ENCODE measurements at places on chromosomes 3 and 15.

- no peak for DNase-seq
Measured at GRCh38 chr3:69944931-69945493, 54.5 kb upstream of the SAMMSON start.

GRCh38 chr15:90915808-90916440, 12.8 kb downstream of the MAN2A2 start:
- no peak for DNase-seq

DNA sequence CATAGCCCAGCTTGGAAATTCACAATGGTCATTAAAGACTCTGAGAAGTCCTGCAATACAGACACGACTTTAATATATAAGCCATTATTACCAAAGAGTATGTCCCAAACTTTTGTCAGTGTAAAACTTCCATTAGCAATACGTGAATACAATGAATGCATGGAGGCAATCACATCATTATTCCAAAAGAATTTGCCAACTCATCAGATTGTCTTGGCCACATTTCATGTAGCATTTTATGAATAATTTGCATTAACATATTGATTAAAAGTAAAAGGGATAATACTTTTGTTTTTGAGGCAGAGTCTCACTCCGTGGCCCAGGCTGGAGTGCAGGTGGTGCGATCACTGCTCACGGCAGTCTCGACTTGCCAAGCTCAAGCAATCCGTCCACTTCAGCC, 7.9 kb upstream of the DUT start:
- DNase-seq: no peak

GRCh38 chr15:57165992-57166391, 210.3 kb upstream of the CGNL1 start:
- DNase-seq: peak; percentile 13

DNA sequence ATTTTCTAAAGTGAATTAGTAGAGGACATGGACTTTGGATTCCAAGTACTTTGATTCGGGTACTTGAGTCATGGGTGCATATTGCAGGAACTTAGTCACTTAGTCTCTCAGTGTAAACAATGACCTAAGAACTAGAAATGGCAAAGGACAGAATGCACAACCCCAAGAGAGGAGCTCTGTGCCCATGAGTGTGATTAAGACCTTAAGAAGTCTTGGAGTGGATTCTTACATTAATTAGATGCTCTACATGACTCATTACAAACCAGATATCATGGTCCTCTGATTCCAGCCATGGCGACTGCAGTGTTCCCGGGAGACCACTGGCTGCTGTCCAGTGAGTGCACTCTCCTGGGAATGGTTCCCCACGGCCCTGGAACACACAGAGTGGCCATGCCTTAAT, 251.5 kb downstream of the GABRG3 start:
- DNase-seq: peak; percentile 26

GRCh38 chr15:81111510-81112470, 22.3 kb upstream of the CFAP161 start:
- no peak for DNase-seq

GRCh38 chr3:192409838-192410683, 317.3 kb downstream of the FGF12 start:
- peak; percentile 42 for DNase-seq

- DNase-seq: peak; percentile 68
Measured at GRCh38 chr3:184227481-184227935, 1.9 kb upstream of the VWA5B2 start.

DNA sequence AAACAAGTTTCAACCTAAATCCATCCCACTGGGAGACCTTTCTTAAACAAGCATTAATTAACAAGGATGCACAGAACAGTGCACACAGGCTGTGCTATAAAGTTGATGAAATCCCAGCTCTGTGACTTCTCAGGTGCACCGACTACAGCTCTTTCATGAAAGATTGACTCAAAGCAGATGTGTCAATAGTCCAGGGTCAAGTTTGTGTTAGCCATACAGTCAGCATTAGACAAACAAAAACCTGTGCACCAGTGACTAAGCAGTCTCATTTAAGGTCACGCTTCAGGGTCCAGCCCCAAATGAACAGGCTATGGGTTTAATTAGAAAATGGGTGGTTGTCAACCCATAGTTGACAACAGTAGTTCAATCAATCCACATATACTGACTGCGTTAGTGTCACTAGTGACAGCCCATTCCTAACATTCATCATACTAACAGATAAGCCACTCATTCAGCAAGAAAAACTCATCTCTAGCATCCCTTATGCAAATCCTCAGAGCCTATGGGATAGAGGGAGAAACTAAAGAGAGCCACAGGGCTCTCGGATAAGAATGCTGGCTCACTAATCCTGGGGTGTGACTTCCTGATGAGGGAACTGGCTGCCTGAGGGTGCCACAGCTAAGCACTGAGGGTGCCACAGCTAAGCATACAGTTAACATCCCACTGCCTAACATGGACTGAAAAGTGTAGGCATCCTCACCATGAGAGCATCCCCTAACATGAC, 84.1 kb downstream of the WNT5A start:
- no peak for DNase-seq

- DNase-seq: no peak
Measured at GRCh38 chr3:178415384-178415783, 120.9 kb upstream of the KCNMB2 start.

- DNase-seq: no peak
Measured at GRCh38 chr3:149726716-149727407, 25.4 kb downstream of the COMMD2 start.

- no peak for DNase-seq
Measured at GRCh38 chr15:52783929-52784798, 6.0 kb downstream of the ONECUT1 start.

GRCh38 chr3:31911643-31912042, 69.4 kb downstream of the OSBPL10 start:
- no peak for DNase-seq

DNA sequence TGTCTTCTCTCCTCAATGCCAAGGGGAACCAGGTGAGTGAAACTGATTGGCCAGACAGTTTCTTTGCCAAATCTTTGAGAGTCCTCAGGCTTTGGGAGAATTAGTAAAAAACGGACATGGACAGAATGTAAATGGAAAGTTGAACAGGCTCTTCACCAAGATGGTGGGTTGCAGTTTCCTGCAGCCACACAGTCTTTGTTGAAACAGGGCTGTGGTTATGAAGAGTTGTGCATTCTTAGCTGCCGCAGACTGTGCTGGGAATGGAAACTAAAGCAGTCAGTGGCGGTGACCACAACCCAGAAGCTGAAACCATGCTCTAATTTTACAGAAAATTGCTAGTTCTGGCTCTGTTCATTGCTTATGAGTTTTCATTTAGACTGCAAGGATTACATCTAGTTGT, 42.1 kb upstream of the TASOR start:
- DNase-seq: no peak

DNA sequence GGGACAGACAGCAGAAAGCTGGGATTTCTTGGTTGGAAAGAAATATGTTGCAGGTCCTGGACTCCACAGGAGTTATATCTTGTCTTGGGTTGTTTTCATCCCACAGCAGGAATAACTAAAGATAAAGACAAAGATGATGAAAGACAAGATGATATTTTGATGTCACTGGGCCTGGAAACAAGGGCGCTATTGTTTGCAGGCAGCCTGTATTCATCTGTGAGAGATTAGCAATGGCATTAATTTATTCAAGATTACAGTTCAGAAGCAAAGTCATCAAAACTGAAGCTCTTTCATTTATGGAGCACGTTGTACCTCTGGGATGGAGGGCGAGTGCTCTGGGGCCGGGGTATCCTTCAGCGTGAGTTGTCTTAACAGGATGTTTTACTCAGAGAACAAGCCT, 213.8 kb downstream of the LRTM1 start:
- DNase-seq: no peak

DNA sequence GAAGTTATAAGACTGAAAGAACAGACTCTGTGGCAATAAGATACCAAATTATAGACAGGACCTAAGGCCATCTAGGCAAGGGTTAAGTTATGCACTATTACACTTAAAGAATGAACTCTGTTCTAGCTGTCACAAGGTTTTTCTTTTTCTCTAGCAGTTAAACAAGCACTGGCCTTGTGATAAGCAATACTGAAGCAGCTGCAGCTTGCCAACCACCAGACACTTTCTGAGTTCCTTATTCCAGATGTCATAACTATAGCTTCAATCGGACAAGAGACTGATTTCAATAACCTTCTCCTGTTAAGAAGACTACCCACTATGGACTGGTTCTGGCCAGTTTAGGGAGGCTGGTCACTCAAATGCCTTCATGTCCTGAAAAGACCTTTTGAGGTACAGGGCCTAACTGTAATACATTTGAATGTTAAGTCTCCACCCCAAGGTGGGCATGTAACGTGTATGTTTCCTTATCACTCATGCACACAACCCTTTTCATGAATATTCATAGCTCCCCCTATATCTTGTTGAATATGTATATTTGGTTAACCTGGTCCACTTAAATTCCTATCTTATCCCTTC, 85.8 kb downstream of the CFAP20DC start:
- DNase-seq: no peak

- DNase-seq: no peak
Measured at GRCh38 chr3:46628901-46629369, 16.6 kb downstream of the FAM240A start.

DNA sequence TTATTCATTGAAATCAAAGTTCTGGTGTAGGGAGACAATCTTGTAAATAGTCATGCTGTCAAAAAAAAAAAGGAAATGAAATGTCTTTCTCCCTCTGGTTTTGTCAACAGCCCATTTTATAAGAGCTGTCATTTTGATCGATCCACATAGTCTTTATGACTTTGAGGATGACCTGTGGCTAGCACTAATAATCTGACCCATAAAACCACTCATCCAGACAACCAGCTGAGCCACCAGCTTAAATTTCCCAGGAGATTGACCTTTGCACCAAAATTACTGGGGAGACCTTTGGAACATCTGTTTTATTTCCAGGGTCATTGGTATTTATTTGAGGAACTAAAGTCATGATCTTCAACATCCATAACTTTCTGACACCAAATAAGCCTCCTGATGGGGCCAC, 98.5 kb upstream of the MME start:
- DNase-seq: no peak

GRCh38 chr3:71069797-71070196, 513.7 kb downstream of the FOXP1 start:
- DNase-seq: peak; percentile 72

GRCh38 chr3:35653347-35653746, 14.0 kb downstream of the ARPP21 start:
- no peak for DNase-seq

DNA sequence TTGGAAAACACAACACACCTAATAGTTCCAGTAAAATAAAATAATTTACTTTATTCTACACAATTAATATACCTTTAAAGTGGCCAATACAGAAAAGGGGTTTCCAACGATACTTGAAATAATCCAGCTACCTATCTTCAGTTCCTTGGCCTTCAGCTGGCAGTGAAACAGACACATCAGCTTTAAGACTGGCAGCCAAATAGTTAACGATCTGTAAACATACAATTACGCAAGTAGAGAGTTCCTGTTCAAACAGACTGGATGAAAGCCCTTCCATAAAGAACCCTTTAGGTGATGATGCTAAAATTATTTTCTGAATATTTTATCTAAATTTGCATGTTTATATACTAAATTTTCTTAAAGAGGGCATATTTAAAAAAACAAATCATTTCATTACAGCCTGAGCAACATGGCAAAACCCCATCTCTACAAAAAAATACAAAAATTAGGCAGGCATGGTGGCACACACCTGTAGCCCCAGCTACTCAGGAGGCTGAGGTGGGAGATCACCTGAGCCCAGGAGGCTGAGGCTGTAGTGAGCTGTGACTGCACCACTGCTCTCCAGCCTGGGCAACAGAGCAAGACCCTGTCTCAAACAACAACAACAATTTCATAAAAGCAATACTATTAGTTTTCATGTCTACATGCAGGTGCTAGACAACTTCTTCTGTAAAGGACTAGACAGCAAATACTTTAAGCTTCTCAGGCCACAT, 12.9 kb downstream of the DYNC1LI1 start:
- no peak for DNase-seq

- no peak for DNase-seq
Measured at GRCh38 chr3:184631472-184631861, 69.9 kb downstream of the EPHB3 start.

DNA sequence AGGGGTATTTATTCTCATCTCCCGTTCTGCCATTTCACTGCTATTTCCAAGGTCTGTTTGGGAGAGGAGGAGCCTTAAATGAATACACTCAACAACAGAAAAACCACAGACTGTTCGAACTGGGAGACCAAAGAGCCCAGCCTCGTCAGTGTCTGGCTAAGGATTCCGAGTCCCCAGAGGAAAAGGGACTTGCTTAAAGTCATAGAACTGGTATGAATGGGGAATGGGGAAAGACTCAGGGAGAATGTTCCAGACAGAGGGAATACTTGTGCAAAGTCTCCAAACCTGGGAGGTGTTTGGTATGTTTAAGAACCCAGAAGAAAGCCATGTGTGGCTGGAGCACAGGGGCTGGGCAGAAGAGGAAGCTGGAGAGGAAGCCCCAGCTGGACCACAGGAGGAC, 46.9 kb downstream of the FAM43A start:
- no peak for DNase-seq

DNA sequence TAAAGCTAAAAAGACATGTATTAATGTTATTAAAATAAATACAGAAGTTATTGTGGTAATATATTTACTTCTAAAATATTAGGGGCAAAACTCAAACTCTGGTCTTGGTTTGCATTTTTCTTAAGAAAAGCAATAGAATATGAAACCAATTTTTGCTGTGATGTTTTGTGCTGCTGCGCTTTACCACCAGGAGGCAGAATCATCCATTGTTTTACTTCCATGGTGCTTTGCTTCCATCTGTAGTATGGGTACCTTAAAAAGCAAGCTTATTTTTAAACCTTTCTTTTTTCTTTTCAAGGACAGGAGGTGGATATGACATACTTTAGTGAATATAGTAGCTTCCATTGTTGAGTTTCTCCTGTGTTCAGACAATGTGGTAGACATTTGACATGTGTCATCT, 46.6 kb upstream of the MRPL3 start:
- no peak for DNase-seq

- DNase-seq: no peak
Measured at GRCh38 chr3:42728056-42728455, 25.5 kb upstream of the HHATL start.

DNA sequence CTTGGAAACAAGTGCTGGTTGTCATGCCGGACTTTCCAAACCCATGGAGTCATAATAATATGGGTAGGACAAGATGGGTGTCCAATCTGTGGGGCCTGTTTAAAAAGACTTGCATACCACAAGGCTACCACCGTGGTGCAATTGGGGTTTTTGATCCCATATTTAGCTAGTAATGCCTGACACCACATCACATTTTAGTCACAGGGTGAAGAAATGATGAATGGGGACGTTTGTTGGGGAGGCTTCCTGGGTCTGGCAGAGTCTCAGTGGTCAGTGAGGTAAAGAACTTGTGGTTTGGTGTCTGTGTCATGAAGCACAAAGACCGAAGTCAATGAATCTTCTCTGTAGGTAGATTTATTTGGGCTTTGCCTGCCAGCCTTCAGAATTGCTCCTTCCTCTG, 31.0 kb downstream of the P3H2 start:
- peak; percentile 44 for DNase-seq

GRCh38 chr3:185444329-185444728, 54.5 kb downstream of the TMEM41A start:
- no peak for DNase-seq

- no peak for DNase-seq
Measured at GRCh38 chr3:10555263-10555662, 49.9 kb upstream of the ATP2B2 start.

GRCh38 chr3:148360051-148360450, 337.7 kb upstream of the AGTR1 start:
- no peak for DNase-seq
